Left renal pelvis (tissue), 4 donors: ENCODE measurements at places on chromosomes 6 and 20. TPM values are rescaled to one million over a fixed set of nuclear protein-coding genes. Genes with fewer than 3 reads are reported as not detected.

The PACRG gene
- 14.8 TPM for polyA plus RNA-seq

The EMILIN3 gene
- 8.4 TPM for polyA plus RNA-seq

The ARMH2 gene
- not detected for polyA plus RNA-seq

The CCN5 gene
- polyA plus RNA-seq, result 0.11 TPM
